CD4-positive, alpha-beta T cell treated with Interleukin-15 for 1 hour (primary cell): ENCODE measurements at places on chromosomes 7 and 10.

DNA sequence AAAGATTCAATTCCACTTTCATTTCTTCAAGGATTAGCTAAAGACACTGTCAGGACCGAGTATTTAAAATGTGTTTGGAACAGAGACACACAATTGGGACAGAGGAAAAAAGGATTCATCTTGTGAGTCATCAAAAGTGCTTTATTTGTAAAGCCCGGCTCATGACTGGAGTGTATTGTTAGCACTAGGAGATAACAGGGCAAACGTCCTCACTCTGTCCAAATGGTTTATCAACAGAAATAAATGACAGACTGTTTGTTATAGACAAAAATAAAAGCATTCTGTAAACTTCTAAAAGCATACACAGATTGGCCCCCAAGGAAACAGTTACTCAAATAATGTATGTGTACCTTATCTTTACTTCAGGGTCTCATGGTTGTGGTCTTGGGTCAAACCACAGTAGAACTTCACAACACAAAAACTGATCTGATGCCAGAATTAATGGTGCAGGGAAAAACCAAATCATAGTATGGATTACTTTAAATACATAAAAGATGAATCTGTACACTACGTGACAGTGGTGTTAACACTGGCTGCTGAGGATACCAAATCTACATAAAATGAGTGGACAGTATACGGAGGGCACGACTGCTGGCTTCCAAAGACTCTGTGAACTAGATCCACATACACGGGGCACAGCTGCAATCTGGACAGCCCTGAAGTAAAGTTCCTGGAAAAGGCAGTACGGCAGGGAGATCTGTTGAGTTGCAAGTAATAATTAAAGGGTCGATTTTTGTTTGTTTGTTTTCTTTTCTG is 179.4 kb downstream of the PIP4K2A start:
- DNase-seq, result no peak

- DNase-seq, result no peak
Measured at GRCh38 chr10:87054373-87055295, 34.5 kb downstream of the FAM25A start.

DNA sequence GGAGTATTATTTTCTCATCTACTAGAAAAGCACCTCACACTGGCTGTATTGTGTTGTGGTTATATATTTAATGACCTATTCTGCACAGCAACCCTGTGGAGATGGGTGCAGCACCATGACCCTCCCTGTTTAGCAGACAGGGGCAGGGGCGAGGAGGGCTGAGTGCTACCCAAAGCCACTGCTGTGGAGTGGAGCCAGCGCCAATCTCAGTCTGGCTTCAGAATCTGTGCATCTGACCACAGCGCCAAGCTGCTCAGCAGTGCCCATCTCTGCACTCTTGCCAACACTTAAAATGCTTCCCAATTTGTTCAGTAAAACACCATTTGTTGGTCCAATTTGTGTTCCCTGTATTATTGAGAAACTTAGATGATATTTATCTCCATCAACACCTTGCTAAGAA is 239.1 kb downstream of the ZMYND11 start:
- no peak for DNase-seq

- DNase-seq, result no peak
Measured at GRCh38 chr7:81114633-81115032, 195.8 kb upstream of the SEMA3C start.

- DNase-seq, result no peak
Measured at GRCh38 chr7:8998762-8999161, 565.4 kb downstream of the NXPH1 start.

GRCh38 chr10:63707254-63707910 is 186.2 kb downstream of the REEP3 start:
- peak; percentile 29 for DNase-seq

DNA sequence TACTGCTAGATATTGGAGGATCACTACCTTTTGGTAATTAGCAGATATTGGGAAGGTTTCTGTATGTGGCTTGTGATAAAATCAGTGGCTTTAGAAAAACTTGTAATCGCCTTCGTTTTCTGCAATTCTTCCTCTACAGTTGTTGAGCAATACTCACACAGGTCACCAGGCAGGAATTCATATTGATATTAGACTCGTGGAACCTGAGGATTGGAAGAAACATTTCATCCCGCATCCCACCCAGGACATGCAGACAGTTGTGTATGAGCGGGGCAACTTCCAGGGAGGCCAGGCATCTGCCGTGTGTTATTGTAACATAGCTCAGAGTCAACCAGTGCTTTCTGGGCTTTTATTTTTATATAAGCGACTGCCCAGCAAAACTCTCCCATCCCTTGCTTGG is 821.3 kb downstream of the LRMDA start:
- DNase-seq, result no peak

GRCh38 chr10:36808625-36809362 is 316.6 kb upstream of the ANKRD30A start:
- no peak for DNase-seq

DNA sequence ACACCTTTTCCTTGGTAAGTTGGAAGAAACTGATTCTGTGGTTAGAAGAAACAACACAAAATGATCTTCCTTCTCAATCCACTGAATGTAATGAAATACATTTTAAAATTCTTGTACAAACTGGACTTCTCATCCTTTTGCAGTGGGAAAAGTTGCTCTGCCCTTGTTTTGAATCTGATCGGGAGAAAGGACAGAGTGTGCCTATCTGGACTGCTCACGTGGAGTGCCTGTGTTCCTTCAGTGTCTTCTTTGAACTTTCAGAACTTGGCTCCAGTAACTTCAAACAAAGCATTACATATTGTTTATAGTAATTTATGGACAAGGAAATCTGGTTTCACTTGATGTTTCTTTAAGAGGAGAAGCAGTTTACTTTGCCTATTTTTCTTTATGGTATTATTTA is 17.1 kb downstream of the SLC26A3 start:
- no peak for DNase-seq

- no peak for DNase-seq
Measured at GRCh38 chr7:159015454-159016410, 128.9 kb downstream of the VIPR2 start.

GRCh38 chr10:92834986-92835385 is 13.3 kb upstream of the EXOC6 start:
- DNase-seq, result no peak

- no peak for DNase-seq
Measured at GRCh38 chr7:130748531-130749389, 14.8 kb upstream of the KLF14 start.

DNA sequence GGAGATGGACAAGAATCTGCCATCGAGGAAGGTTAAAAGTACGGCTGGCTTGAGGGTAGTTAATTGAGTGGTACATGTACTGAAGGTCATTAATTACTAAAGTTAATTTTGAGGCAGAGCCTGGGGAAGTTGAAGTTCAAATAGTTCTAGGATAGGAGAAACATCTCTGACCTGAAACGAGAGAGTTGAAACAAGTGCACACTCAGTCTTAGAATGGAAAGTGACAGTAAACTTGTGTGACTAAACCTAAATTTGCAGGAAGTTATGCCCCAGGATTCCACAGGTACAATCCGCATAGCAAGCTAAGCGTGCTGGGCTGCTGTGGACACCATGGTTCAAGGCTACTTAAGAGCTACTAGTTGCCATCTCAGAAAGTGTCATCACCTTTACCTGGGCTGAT is 209.9 kb downstream of the CHCHD3 start:
- DNase-seq, result no peak

DNA sequence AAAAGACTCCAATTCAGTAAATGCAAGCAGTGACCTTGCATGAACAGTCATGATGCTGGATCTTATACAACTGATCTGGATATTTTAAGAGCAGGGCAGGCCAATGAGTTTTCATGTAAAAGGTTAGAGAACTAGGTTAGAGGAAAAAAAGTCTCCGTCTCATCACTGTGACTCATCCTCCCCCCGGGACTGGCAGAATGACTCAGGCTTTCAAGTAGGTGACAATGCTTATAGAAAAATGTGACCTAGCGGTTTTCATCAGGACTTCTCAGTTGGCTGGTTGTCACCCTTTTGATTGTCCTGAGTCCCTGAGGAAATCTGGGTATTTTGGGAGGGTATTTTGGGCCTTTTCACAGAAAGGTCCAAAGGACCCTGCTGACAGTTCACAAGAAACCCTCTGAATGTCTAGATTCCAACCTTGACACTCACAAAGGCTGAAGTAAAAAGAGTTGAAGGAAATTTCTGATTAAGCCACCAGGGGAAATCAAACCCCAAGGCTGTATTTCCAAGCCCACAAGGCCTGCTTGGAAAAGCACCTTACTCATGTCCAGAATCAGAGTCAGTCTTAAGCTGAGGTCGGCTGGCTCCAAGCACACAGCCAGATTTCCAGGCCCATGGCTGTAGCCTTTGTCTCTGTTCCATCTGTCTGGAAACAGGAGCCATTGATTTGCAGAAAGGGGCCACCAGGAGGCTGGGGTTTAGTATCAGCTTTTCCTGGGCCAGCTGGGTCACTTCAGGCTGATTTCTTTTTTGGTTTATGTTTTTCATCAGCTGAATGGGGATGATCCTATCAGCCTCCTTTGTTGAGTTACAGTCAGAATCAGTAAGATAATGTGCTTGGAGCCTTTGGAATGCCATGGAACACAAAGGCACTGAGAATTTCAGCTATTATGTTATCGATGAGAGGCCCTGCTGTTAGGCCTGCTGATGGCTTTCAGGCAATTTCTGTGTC is 226.4 kb upstream of the HABP2 start:
- DNase-seq, result peak; percentile 70

GRCh38 chr7:100745184-100745583 is 11.8 kb downstream of the ZAN start:
- DNase-seq, result peak; percentile 73
